Liver (tissue), 10 donors: ENCODE measurements at places on chromosomes 5 and 9. TPM values are rescaled to one million over a fixed set of nuclear protein-coding genes. Genes with fewer than 3 reads are reported as not detected.

- no peak overlapping the region for H3K4me3 ChIP-seq
- DNase-seq = no peak
- peaks cover 28% of the 10 kb centered on the region for H3K4me1 ChIP-seq
- H3K27me3 ChIP-seq = no peaks in the 10 kb centered on the region
- no peaks in the 10 kb centered on the region for H3K36me3 ChIP-seq
These were observed 9.3 kb downstream of the CAST start for GRCh38 chr5:96671441-96671840.

GRCh38 chr5:38404667-38405276 lies 146.4 kb downstream of the EGFLAM start:
- no peaks in the 10 kb centered on the region for H3K27me3 ChIP-seq
- peak; percentile 37 for DNase-seq
- H3K36me3 ChIP-seq = no peaks in the 10 kb centered on the region
- H3K27ac ChIP-seq = no peak overlapping the region

GRCh38 chr9:86958203-86958602 lies 10.9 kb upstream of the GAS1 start:
- no peak overlapping the region for H3K4me3 ChIP-seq
- H3K36me3 ChIP-seq = no peaks in the 10 kb centered on the region
- no peaks in the 10 kb centered on the region for H3K27me3 ChIP-seq
- DNase-seq = no peak
- H3K4me1 ChIP-seq = no peaks in the 10 kb centered on the region

GRCh38 chr9:114327749-114328148 lies 1.9 kb upstream of the ORM2 start:
- peak overlapping the region; percentile 82 for H3K27ac ChIP-seq
- DNase-seq = no peak
- no peaks in the 10 kb centered on the region for H3K27me3 ChIP-seq
- peak overlapping the region; percentile 34 for H3K4me3 ChIP-seq
- H3K36me3 ChIP-seq = peaks cover 5% of the 10 kb centered on the region

DNA sequence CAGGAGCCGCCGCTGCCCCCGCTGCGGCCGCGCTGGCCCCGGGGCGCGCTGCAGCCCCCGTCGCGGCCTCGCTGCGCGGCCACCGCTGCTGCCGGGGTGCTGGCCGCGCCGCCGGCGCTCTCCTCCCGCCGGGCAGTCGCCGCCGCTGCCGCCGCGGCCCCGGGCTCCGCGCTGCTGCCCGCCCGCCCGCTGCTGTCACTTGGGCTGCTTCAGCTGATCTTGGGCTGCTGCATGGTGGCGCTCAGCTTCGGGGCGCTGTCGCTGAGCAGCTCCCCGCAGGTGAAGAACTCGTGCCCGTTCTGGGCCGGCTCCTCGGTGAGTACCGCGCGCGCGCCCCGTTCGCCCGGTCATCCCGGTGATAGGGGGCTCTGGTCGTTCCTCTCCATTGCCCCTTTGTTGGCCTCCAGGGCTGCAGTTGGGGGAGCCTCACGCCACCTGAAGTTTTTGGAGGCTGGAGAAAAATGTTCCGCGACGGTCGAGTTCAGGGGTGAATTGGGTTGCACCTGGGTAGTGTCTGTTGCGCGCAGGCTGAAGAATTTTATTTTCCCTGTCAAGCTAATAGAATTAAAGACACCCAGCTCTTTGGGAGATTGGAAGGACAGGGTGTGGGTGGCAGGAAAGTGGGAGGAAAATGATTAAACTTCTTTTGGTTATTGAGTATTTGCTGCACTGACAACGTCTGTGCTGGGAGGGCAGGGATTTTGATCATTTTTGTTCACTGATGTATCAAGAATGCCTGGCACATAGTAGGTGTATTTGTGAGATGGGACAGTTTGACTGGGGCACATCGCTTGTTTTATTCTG lies 596 bp downstream of the ENTREP1 start:
- DNase-seq = no peak
- no peaks in the 10 kb centered on the region for H3K36me3 ChIP-seq
- no peak overlapping the region for H3K27ac ChIP-seq
- H3K27me3 ChIP-seq = peaks cover 10% of the 10 kb centered on the region
- peaks cover 3% of the 10 kb centered on the region for H3K4me1 ChIP-seq

GRCh38 chr5:142235050-142235797 lies 89.6 kb downstream of the SPRY4 start:
- no peak overlapping the region for H3K4me3 ChIP-seq
- DNase-seq = no peak

GRCh38 chr9:138068601-138069035 lies 191.0 kb downstream of the CACNA1B start:
- no peaks in the 10 kb centered on the region for H3K4me1 ChIP-seq
- H3K27ac ChIP-seq = no peak overlapping the region
- H3K4me3 ChIP-seq = no peak overlapping the region
- no peaks in the 10 kb centered on the region for H3K36me3 ChIP-seq
- no peak for DNase-seq

DNA sequence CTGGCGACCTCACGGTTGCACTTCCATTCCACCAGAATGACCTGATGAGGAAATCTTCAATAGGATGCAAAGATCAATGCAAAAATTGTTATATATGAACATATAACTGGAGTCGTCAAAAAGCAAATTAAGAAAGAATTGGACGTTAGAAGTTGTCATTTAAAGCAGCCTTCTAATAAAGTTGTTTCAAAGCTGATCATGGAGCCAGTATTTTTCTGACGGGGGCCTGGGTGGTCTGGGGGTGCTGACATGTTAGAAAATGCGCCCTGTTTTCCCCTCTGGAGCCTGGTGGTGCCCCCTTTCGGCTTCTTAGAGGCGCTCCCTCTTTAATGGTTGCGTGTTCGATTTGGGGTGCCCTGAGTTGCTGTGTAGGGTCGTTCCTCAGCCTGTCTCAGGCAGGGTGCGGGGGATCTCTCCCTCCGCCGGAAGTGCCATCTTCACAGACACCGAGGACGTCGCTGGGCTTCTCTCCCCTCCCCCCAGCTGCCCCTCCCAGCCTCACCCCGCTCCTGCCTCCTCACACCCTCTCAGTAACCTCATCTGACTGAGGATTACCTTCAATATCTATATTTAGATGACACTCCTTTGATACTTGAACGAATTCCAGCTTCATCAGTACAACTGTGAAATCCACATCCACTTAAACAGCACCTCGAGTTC lies 18.3 kb downstream of the PTGES2 start:
- H3K36me3 ChIP-seq = peaks cover 33% of the 10 kb centered on the region
- H3K4me3 ChIP-seq = no peak overlapping the region
- H3K27me3 ChIP-seq = no peaks in the 10 kb centered on the region
- peak overlapping the region; percentile 14 for H3K27ac ChIP-seq
- H3K4me1 ChIP-seq = peaks cover 33% of the 10 kb centered on the region

- no peak for DNase-seq
These were observed 68.0 kb upstream of the CTNNA1 start for GRCh38 chr5:138685193-138685745.

DNA sequence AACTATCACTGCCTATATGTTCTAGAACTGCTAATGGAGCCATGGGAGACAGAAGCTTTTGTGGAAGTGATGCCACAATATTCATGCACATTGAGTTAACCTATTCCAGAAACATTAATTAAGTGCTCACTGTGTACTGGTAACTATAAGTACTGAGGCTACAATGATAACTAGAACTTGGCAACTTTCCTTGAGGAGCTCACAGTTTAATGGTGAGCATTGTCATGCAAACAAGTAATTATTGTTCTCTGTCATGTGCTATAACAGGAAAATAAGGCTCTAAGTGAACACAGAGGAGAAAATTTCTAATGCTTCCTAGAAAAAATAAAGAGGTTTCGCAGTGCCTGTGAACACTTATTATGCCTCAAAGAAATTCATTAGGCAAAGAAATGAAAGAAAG lies 142.2 kb downstream of the BAAT start:
- no peaks in the 10 kb centered on the region for H3K27me3 ChIP-seq
- no peak overlapping the region for H3K27ac ChIP-seq
- H3K36me3 ChIP-seq = no peaks in the 10 kb centered on the region
- H3K4me1 ChIP-seq = no peaks in the 10 kb centered on the region
- no peak overlapping the region for H3K4me3 ChIP-seq

GRCh38 chr5:181204826-181205760 lies at the start of gene TRIM7:
Gene TRIM7, minus strand, starts transcription at chr5:181205196. Its CDS starts 86 bp downstream, at chr5:181205110.
- no peak within 1 kb of the TSS for H3K27ac ChIP-seq
- H3K4me3 ChIP-seq = peak within 1 kb of the TSS; percentile 23
- no peaks in the 10 kb centered on the region for H3K36me3 ChIP-seq
- no peak for DNase-seq
- H3K27me3 ChIP-seq = no peaks in the 10 kb centered on the region

DNA sequence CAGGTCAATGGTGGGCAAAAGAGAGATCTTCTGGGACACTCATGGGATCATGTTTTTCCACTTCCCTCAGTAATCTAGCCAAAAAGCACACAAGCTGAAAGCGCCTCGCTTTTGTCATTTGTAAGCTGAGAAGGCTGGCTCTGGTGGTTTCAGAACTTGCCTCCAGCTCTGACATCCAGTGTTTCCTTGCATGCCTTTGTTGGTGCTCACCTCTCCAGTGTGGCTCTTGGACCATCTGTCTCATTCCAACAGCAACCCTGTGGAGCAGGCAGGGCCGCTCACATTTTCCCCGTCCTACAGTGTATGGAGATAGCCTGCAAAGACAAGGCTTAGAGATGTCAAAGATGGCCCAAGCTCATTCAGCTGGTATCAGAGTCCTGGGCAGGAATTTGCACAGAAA lies 160.8 kb upstream of the KLF4 start:
- no peak overlapping the region for H3K4me3 ChIP-seq
- H3K4me1 ChIP-seq = peaks cover 2% of the 10 kb centered on the region
- DNase-seq = no peak
- no peak overlapping the region for H3K27ac ChIP-seq
- H3K36me3 ChIP-seq = no peaks in the 10 kb centered on the region
- H3K27me3 ChIP-seq = no peaks in the 10 kb centered on the region

- H3K27ac ChIP-seq = no peak overlapping the region
- no peak for DNase-seq
- H3K36me3 ChIP-seq = no peaks in the 10 kb centered on the region
- H3K4me1 ChIP-seq = no peaks in the 10 kb centered on the region
These were observed 71.1 kb upstream of the NEURL1B start for GRCh38 chr5:172569861-172570558.

DNA sequence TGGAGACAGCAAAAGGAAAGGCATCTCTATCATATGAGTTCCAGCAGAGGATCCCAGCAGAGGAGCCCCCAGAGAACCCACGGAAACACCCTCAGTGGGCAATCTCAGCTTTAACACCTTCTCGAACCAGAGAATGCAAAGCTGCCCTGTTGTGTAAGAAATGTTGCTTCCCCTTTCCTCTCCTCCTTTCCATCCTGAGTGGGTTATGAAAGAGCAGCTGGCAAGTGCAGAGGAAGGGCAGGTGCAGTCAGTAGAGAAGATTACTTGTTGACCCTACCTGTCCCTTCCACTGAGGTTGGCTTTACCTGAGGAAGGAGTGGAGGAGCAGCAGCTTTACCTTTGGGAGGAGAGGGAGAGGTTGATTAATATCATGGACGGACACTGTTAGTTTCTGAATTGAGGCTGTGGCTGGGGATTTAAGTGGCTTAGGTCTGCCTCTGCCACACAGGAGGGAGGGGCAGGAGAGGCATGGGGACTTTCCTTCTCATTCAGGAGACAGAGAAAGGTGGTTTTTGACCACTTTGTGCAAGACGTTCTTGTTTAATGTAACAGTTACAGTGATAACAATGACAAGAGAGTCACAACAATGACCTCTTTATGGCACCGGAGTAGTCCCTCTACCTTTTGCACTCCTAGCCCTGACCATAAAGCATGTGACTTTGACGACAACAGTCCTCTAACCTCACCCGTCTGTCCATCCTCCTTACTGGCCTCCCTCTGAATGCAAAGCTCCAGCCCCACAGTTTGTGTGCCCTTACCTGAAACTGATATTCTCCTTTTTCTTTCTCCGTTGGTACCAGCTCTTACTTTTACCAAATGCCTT lies 254.8 kb downstream of the NSG2 start:
- H3K4me3 ChIP-seq = no peak overlapping the region
- DNase-seq = peak; percentile 19
- no peaks in the 10 kb centered on the region for H3K36me3 ChIP-seq

DNA sequence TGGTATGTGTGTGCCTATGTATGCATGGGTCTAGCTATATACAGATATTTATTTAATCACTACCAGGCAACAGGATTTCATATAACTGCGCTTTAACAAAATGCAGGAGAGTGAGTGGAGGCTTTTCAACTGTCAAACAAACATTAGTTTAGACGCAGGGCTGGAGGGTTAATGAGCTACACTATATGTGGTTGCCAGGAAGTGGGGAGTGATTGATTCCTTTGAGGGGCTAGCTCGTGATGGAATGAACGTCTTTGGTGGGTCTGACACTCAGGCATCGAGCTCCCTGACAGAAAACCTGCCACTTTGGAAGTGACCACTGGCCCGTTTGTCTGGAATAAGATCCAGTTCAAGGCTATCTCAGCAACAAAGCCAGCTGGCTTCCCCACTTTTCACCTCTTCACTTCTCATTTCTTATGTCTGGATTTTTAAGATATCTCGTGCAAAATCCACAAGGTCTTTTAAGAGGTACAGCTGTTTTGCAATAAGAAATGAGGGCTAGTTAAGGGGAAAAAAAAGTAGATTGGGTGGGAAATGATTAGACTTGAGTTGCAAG lies 78.0 kb downstream of the CFAP77 start:
- H3K27ac ChIP-seq = no peak overlapping the region
- no peaks in the 10 kb centered on the region for H3K36me3 ChIP-seq
- no peak for DNase-seq
- H3K4me3 ChIP-seq = no peak overlapping the region
- no peaks in the 10 kb centered on the region for H3K4me1 ChIP-seq

DNA sequence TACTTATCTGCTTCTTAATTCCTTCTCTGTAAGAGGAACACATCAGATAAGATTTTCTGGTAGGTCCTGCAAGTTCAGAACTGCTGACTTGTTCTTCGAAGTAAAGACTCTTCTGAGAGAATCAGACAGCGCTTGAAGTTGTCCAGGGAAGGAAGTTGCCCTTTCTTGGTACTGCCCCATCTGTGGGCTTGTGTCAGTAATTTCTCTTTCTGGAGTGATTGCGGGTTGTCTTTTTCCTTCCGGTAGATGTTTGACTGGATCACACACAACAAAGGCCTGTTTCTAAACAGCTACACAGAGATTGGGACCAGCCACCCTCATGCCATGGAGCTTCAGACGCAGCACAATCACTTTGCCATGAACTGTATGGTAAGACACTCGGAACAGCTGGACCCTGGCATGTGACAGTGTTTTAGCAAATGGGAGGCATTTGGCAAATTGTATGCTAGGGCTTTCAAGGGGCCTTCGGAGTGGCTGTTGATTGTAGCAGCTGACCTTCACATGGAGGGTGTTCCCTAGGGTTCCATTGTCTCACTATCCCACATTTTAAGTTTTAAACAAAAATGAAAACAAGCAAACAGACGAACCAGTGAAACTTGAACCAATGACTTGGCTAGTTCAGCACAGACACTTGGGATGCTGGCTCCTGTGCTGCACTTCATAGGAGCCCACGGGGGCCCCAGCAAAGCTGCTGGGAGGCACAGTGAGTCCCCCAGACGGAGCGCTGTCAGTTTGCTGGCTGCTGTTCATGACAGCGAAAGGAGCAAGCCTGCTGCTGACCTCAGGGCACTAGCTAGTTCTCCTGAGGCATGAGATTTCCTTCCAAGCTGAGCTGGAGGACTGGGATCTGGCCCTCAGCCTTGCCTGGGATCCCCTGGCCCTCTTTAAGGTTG lies 149.9 kb downstream of the TRIO start:
- no peak overlapping the region for H3K27ac ChIP-seq
- no peaks in the 10 kb centered on the region for H3K27me3 ChIP-seq
- H3K4me3 ChIP-seq = no peak overlapping the region
- no peaks in the 10 kb centered on the region for H3K4me1 ChIP-seq

GRCh38 chr9:91315191-91315590 lies 46.5 kb downstream of the AUH start:
- no peaks in the 10 kb centered on the region for H3K27me3 ChIP-seq
- H3K36me3 ChIP-seq = no peaks in the 10 kb centered on the region
- no peak for DNase-seq
- H3K4me3 ChIP-seq = no peak overlapping the region
- no peak overlapping the region for H3K27ac ChIP-seq

The NRG2 gene
- total RNA-seq = 0.08 TPM

The OR13J1 gene
- total RNA-seq = not detected

The COL5A1 gene
- 15.6 TPM for total RNA-seq

The ADRB2 gene
- total RNA-seq = 7.6 TPM

The N4BP3 gene
- 0.08 TPM for total RNA-seq

The PRR7 gene
- total RNA-seq = 0.17 TPM

The ENDOG gene
- 11.3 TPM for total RNA-seq
